ENCODE measurements at places on chromosomes 1 and 21.

GRCh38 chr1:84736445-84736844 is 46.2 kb upstream of the SSX2IP start:
- no peak for DNase-seq

DNA sequence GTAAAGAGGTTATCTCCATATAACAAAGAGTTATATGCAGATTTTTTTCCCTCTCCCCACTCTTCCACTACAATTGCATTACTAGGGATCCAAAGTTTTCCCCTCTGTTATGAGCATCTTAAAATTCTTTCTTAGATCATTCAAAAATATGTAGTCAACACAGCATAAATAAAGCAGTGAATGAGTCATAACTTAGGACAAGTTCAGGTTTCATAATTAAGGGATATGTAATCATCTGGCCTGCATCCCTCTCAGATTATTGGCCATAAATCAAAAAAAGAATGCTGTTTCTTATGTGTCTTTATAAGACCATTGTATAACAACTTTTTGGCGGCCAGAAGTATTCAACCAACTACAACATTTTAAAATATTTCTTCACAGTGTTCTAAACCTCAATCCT is 1526.1 kb downstream of the KCNT2 start:
- no peak for DNase-seq

GRCh38 chr1:117544509-117545109 is 61.2 kb upstream of the TENT5C start:
- no peak for DNase-seq

GRCh38 chr1:172533513-172534151 is 682 bp downstream of the SUCO start:
- DNase-seq, result peak; percentile 90

- DNase-seq, result no peak
Measured at GRCh38 chr1:46401154-46401913, 7.2 kb downstream of the FAAH start.

DNA sequence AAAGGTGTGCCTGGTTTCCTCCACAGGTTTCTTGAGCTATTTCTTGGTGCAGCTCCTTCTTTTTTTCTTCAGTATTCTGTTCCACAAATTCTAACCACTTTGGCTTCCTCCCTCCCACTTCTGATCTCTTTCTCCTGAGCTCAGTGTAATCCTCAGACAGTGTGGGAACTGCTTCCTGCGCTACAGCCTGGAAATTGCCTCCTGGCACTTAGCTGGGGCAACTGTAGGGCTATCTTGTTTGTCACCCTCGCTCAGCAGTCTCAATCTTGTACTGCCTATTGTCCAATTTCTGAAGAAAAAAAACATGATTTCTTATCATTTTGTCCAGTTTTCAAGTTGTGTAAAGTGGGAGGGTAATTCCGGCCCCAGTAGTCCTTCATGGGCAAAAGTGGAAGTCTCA is 24.0 kb upstream of the GALNT2 start:
- no peak for DNase-seq

- no peak for DNase-seq
Measured at GRCh38 chr1:85911742-85912141, 203.5 kb upstream of the ZNHIT6 start.

GRCh38 chr1:42740851-42741580 is 980 bp upstream of the CLDN19 start:
- no peak for DNase-seq

- DNase-seq, result no peak
Measured at GRCh38 chr1:59262631-59263030, 34.3 kb upstream of the FGGY start.

DNA sequence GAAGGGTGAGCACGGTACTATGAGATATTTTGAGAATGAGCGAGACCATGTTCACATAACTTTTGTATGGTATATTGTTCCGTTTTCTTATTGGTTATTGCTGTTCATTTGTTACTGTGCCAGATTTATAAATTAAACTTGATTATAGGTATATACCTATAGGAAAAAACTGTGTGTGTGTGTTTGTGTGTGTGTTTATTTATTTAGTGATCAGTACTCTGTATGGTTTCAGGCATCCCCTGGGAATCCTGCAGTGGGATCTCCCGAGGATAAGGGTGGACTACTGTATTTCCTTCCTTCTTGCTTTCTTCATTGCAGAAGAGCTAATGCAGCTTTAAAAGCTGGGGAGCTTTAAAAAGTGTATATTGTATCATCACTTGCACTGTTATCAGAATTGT is 8.0 kb upstream of the ASH1L start:
- DNase-seq, result no peak

GRCh38 chr1:204741440-204741839 is 55.9 kb upstream of the LRRN2 start:
- DNase-seq, result no peak

DNA sequence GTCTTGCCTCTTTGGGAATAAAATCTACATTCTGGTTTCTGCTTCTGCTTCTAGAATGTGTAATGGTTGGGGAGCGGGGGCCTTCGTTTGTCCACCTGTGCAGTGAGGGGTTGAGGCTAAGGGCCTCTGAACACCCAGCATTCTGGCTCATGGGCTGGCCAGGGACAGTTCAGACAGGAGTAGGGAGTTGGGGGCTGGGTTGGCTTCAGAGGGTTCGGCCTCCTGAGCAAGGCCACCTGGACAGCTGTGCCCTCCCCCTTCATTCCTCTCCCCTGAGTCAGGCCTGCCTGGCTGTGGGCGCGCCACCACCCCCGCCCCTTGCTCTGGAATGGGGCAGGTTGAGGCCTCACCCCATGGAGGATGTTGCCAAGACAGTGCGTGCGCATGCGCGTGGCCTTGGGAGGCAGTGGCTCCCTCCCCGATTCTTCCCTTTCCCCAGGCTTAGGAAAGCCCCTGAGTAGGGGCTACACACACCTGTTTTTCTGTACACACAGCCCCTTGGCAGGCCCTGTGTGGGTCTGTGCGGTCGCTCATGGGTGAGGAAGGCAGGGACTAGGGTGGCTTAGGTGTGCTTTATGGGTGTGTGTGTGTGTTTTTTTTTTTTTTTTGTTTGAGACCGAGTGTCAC is 57.0 kb downstream of the YARS1 start:
- no peak for DNase-seq

GRCh38 chr1:237041795-237042525 is at the start of gene RYR2:
Gene RYR2, plus strand, starts transcription at chr1:237042184. Its CDS starts 338 bp downstream, at chr1:237042522.
- DNase-seq, result no peak
